ENCODE measurements at places on chromosomes 7 and 10. TPM values are rescaled to one million over a fixed set of nuclear protein-coding genes. Genes with fewer than 3 reads are reported as not detected.

FGFR2 gene
- not detected for total RNA-seq

POLD2 gene
- total RNA-seq: 74.0 TPM

PRPS1L1 gene
- total RNA-seq: not detected

MMD2 gene
- not detected for total RNA-seq

ZNF783 gene
- total RNA-seq: 46.9 TPM

SLC35G1 gene
- total RNA-seq: 2.4 TPM

UNCX gene
- total RNA-seq: not detected

NPTX2 gene
- total RNA-seq: not detected

PON1 gene
- total RNA-seq: not detected

GRCh38 chr10:77849039-77849664, 77.4 kb downstream of the DLG5 start:
- DNase-seq: no peak

DNA sequence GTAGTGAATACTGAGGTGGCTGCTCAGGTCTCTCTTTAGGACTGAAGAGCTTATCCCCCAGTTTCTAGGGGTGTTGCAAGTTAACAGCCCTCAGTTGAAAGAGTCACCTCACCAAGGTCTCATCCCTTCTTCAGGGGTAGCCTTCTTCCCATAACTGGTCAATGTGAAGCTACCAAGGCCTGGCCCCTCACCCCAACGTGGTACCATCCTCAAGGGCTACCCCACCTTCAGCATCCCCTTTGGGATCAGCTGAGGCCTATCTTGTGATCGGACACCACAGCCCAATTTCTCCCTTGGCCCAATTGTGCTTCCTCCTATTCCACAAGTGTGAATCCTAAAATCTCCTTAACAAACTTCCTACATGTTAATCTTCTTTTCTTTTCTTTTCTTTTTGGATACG, 289.5 kb upstream of the MKLN1 start:
- no peak for DNase-seq

GRCh38 chr10:87558333-87558732, 53.6 kb downstream of the MINPP1 start:
- DNase-seq: no peak

DNA sequence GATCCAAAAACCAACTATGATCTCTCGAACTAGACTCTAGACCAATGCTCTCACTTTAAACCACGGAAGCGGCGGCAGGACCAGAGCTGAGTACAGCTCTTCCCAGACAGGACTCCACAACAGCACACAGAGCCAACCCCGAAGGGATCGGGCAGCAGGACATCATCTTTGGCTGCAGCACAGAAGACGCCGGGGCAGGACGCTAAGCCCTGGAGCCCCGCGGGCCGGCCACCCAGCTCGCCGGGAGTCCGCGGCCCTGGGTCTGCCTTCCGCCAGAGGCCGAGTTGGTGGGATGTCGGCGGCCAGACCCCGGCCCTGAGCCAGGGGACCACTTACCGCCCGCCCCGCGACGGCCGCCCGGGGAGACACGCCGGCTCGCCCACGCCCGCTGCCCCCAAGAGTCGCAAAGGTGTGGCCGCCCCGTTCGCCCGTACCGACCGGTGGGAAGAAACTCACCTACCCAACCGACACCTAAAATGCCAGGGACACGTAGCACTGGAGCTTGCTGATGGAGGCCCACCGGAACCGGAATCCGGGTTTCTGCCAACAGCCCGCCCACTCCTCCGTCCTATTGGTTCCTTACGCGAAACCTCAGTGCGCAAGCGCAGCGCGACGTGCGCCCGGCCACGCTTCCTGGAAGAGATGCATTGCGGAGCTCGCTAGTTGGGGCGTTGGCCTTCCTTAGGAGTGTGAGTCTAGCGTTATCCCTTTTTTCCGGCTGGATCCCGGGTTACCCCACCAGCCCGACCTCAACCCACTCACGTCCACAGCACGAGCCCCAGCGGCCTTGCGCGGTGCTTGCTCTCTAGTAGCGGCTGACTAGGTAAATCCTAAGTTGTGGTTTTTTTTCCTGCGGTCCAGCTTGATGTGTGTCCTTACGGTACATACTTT, at the start of gene SEC61G:
Gene SEC61G (minus strand): TSS at position 510 of the 891 bp plus-strand sequence. CDS start 1,623 bp downstream, outside the sequence.
- peak; percentile 92 for DNase-seq

DNA sequence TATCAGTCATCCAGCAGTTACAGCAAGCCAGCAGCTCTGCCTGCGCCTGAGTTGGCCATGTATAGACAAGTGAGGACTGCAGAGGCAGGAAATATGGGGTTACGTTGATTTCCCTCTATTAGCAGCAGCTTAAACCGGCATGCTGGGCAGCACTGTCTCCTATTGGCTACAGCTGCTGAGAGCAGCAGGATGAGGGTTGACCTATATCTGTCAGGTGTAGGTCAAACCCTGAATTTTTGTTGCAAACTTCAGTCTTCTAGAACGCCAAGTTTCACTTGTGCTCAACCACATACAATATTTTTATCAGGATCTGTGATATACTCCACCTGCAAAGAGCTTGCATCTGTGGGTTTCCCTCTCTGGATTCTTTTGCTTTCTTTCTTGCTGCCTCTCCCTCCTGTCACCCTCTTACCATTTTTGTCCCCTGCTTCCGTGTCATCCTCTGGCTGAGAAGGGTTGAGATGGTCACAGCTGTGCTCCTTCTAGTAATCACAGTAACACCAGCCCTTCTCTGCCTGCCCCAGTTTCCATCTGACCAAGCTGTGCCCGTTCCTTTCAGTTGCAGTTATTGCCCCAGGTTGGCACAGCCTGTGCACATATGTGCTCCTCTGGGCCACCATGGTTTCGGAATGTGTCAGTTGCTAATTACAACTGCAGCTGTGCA, 23.8 kb upstream of the GLCCI1 start:
- DNase-seq: peak; percentile 23

DNA sequence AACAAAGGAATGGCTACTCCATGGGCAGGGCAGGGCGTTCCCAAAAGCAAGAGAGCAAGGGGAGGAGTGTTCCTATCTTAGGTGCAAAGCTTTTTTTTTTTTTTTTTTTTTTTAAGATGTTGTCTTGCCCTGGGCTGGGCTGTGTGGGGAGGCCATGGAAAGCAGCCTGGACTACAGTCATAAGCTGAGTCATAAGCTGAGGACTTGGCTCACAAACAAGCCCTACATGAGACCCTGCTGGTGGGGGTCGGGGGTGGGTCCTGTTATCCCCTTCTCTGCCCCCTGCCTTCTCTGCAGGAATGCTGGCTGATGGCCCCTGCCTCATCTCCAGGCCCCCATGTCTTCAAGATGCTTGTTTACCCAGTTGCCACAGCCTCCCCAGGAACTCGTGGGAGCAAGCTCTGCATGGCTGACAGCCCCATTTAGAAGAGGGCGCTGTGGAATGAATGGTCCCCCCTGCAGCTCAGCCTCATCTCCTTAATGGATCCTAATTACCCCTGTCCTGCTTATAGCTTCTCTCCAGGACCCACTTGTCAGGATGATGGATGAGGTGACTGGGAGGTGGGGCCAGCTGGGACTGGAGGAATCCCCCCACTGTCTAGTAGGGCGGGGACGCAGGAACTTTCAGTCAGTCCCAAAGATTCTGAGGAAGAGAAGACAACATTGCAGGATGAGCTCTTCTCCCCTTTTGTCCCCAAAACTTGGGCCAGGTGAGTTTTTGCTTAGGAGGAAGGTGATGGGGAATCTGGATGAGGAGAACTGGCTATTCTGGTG, 340.8 kb upstream of the PODXL start:
- no peak for DNase-seq

DNA sequence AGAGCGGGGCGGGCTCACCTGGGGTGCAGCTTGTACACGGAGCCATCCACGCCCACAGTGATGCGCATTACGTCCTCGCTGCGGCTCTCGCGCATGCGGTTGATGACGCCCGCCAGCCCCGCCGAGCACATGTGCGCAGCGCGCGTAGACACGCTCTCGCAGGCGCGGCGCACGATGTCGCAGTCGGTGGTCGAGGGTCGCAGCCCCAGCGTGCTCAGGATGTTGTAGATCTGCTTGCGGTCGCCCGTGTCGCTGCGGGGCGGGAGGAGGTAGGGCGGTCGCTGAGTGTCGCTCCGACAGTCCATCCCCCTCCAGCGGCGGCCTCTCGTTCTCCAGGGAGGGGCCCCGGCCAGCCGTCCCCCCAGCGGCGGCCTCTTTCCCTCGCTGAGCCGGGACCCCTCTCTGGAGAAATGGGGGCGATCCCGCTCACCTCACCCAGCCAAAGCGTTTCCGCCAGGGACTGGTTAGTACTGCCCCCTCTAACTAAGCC, 4.4 kb upstream of the MYL7 start:
- DNase-seq: peak; percentile 71

GRCh38 chr10:49171326-49172060, 16.7 kb downstream of the TMEM273 start:
- no peak for DNase-seq

- DNase-seq: no peak
These were observed 560 bp downstream of the GBF1 start for GRCh38 chr10:102245932-102246251.

- DNase-seq: no peak
These were observed 81.0 kb upstream of the GNA12 start for GRCh38 chr7:2924866-2925840.

- no peak for DNase-seq
These were observed 74.8 kb upstream of the FOXK1 start for GRCh38 chr7:4607311-4607729.

GRCh38 chr7:6172224-6172909, 100.1 kb downstream of the CYTH3 start:
- no peak for DNase-seq

DNA sequence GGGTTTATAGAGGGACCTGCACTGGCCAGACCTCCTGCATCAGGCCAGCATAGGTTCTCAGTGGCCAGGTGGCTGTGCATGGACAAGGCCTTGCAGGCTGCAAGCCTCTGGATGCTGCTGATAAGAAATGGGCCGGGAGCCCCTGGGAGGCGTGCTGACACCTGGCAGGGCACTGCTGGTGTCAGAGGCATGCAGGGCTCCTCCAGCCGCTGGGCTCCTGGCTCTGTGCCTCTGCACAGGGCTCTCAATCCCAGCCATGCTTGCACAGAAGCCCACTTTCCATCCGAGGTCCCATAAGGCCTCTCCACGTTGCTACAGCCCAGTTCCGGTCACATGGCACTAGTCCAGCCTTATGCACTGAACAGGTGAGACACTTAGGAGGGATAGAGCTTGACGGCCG, 27.3 kb downstream of the ANTXRL start:
- no peak for DNase-seq

DNA sequence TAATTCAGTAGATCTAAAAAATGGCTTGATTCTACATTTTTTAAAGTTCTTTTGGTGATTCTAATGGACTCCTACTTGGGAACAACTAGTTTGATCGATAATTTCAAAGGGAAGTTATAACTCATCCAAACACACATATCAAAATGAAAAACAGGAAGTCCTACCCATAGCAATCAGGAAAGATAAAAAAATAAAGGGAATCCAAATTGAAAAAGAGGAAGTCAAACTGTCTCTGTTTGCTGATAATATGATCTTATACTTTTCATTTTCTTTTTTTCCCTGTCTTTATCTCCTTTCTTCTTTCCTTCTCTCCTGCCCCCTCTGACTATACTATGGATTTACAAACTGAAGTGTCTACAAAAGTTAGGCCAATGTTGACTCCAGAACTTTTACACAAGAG, 118.8 kb downstream of the IQUB start:
- DNase-seq: no peak

GRCh38 chr10:78042058-78042751, 8.5 kb downstream of the RPS24 start:
- no peak for DNase-seq

- no peak for DNase-seq
These were observed 47.9 kb upstream of the PLCE1 start for GRCh38 chr10:93945819-93946218.

DNA sequence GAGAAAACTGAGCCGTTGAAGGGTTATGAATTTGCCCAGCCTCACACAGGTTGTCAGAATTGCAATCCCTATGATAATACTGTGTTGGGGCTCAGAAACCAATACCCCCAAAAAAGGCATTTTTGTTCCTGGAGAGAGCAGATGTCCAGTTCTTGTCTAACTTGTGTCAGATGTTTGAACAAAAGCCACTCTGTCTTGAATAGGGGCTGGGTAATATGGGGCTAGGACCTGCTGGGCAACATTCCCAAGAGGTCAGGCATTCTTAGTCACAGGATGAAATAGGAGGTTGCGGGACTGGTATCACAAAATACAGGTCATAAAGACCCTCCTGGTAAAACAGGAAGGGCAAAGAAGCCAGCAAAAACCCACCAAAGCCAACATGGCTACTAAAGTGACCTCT, 482.1 kb downstream of the IPMK start:
- DNase-seq: no peak

DNA sequence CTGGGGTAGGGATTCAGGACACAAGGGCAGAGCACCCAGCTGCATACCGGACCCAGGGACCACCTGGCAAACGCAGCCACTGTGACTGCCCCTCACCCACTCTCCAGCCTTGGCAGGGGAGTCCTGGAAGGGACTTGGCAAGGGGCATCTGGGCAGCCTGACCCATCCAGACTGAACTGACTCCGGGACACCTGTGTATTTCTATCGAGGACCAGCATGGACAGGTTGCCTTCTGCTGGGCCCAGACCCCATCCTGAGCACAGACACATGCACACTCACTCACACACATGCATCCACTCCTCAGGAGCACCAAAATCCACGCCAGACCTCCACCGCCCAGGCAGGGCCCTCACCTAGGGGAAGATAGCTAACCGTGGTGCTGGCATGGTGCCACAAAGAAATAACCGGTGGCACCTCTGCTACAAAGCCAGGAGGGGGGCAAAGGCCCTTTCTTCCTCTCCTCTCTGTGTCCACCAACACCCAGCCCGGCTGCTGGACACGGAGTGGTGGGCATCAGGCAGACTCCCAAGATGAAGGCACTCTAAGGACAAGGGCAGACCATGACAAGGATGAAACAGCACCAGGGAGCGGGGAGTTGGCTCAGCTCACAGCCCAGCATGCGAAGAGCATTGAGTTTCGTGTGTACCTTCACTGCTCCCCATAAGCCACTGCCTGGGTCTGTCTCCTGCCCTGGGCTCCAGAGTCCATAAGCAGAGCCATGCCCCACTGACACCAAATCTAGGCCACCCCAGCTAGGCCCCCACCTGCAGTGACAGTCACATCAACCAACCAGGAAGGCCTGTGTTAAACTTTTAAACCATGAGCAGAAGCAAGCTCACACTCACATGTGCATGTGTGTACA, 35.3 kb downstream of the KCNH2 start:
- no peak for DNase-seq

- DNase-seq: no peak
These were observed 6.9 kb downstream of the HNRNPA2B1 start for GRCh38 chr7:26193432-26194207.

Data from naive thymus-derived CD4-positive, alpha-beta T cell (primary cell).